Hindlimb muscle (tissue), 1 donor: ENCODE measurements at places on chromosomes 6 and 20. TPM values are rescaled to one million over a fixed set of nuclear protein-coding genes. Genes with fewer than 3 reads are reported as not detected.

The NKAPL gene
- polyA plus RNA-seq, result 1.2 TPM

The GSTA1 gene
- polyA plus RNA-seq, result not detected

DNA sequence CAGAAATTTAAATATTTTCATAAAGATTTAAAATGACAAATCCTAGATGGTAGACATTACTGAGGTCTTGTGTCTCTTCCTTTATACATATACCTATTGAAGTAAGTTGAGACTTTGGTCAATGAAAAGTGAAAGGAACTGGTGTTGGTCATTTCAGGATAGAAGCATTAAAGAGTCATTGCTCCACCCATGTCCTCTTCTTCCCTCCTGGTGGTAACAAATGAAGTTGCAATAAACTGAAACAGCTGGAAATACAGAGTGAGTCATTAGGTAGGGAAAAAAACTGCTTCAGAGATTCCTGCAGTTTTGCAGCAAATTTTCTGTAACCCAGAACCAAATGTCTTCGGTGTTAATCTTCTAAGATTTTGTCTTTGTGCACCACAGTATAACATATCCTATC lies 448.0 kb downstream of the EYS start:
- no peak for DNase-seq

DNA sequence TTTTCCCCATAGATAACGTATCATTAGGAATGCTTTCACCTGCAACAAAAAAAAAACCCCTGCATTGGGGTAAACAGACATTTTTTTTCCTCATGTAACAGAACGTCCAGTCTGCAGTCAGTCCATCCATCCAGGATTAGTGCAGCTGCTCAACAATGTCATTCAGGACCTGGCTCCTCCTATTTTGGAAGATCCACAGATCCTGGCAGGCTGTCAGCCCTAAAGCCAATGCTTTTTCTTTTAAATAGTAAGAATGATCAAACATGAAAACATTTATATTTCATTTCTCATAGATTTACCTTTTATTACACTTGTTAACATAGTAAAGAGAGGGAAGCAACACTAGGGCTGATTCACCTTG lies 116.5 kb upstream of the CCDC28A start:
- DNase-seq, result no peak

GRCh38 chr6:63565727-63566596 lies 6.3 kb upstream of the LOC128125822 start:
- DNase-seq, result no peak
